ENCODE measurements at places on chromosomes 5 and 9.

- no peak for DNase-seq
Observed at GRCh38 chr5:62168506-62169281, 137.3 kb upstream of the KIF2A start.

DNA sequence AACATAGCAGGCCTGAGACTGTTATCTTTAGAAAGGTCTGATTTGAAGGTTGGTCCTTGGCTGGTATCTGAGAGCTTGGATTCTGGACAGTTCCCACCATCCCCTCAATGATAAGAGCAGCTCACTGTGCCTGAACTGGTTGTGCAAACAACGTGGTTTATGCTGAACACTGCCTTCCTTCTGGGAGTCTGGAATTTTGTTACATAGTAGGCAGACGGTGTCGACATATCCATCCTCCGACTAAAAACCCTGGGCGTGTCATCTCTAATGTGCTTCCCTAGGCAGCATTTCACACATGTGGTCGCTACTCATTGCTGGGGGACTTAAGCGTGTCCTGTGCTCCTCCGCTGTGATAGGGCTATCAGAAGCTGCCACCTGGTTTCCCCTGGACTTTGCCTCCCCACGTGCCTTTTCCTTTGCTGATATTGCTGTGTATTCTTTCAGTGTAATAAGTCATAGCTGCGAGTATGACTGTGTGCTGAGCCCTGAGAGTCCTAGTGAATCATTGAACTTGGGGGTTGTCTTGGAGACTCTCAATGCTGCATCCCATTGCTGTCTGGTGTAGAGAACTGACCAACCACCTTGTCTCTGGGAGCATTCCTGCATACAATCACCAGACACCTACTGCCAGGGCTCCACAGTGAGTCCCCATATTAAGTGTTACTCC, 119.1 kb upstream of the TBC1D2 start:
- no peak for DNase-seq

- DNase-seq, result no peak
Observed at GRCh38 chr5:79495311-79495710, 18.6 kb downstream of the HOMER1 start.

- peak; percentile 78 for DNase-seq
Observed at GRCh38 chr9:38182321-38182720, 113.3 kb upstream of the SHB start.

- no peak for DNase-seq
Observed at GRCh38 chr5:155091063-155091648, 77.6 kb downstream of the KIF4B start.

- DNase-seq, result no peak
Observed at GRCh38 chr9:122988141-122988540, 45.3 kb upstream of the GPR21 start.

- no peak for DNase-seq
Observed at GRCh38 chr5:174571662-174572397, 152.6 kb upstream of the MSX2 start.

DNA sequence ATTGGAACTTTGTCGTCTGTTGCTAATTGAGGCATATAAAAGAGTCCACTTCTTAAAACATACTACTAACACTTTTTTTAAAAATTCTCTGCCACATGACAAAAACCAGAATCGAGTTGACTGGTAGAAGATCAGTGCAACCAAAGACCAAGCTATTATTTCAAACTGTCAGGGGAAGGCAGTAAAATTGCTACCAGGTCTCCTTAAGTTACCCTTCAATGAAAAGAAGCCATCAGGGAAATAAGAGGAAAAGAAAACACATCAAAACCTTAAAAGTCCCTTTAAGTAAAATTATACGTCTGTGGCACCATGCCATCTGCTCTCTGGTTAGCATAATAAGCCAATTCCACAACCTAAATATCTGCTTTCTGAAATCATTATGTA, 9.6 kb downstream of the ZNF608 start:
- no peak for DNase-seq

DNA sequence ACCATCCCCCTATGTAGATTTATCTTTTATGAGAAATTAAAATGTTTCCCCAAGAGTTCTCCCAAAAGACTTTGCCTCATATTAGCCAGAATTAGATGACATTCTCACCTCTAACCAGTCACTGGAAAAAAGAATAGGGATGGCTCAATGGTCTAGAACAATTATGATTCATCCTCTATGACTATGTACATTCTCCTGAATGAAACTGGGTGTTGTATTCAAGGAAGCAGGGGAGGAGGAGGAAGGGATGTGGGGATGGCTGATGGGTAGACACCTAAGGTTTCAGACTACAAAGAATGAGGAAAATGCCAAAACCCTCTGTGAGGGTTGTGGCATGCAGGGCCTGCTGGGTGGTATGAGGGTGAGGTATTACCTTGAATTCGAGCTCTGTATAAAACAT, 49.5 kb upstream of the BRINP1 start:
- no peak for DNase-seq

DNA sequence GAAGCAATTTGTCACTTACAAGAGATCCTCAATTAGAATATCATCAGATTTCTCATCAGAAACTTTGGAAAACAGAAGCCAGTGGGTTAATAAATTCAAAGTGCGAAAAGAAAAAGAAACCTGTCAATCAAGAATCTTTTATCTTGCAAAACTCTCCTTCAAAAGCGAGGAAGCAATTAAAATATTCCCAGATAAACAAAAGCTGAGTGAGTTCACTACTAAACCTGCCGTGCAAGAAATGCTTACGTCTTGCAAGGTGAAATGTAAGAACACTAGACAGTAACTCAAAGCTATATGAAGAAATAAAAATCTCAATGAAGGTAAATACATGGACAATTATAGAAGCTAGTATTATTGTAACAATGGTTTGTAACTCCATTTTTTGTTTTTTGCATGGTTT, 62.8 kb upstream of the IL33 start:
- DNase-seq, result no peak

GRCh38 chr5:147893820-147894219, 12.5 kb downstream of the C5orf46 start:
- DNase-seq, result no peak

GRCh38 chr5:133485468-133485867, 126.9 kb downstream of the FSTL4 start:
- DNase-seq, result no peak

DNA sequence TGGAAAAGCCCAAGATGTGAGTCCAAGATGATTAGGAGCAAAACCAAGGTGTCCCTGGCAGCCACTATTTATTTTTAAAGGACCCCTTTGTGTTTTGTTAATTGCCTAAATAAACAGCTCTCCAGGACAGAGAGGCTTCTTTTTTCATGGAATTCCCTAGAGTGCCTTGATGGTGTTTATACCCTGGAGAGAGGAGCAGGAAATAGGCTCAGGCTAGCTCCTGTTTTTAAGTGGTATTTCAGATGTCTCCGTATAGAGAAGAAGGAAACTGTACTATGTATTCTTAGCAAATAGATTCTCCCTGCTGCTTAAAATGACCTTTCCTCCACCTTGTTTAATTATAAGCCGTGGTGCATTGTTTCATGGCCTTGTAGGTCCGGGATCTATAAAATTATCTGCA, 292.4 kb downstream of the CD180 start:
- DNase-seq, result no peak

GRCh38 chr5:122507581-122507980, 195.5 kb downstream of the SNCAIP start:
- DNase-seq, result no peak

DNA sequence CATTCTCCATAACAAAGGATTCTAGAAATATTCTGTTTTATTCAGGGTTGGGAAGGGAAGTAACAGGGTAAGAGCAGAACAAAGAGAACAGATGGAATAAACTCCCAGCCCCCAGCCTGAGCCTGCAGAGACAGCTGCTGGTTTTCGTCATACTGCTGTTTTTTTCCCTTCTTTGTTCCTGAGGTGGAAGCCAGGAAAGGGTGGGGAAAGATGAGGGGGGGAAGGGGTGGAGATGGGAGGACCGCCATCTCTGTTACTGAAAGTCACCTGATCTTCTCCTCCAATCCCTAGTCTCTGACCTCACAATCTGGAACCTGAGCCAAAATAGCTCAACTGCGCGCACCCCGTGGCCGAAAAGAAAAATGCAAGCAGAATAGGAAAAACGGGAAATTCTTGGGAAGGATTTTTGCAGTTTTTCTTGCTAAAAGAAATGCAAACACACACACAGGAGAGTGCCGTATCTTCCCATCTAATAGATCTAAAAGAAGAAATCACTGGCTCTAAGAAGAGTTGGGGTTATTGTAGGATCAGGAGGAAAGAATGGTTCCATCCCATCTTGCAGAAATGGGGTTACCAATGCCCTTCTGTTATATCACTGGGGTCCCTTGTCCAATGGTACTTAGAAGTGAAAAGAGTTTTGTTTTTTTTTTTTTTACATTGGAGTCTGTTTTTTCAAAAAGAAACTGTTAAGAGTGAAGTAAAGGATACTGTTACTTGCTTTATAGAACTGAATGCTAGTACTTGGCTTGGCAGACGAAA, 57.9 kb downstream of the DIAPH1 start:
- no peak for DNase-seq

DNA sequence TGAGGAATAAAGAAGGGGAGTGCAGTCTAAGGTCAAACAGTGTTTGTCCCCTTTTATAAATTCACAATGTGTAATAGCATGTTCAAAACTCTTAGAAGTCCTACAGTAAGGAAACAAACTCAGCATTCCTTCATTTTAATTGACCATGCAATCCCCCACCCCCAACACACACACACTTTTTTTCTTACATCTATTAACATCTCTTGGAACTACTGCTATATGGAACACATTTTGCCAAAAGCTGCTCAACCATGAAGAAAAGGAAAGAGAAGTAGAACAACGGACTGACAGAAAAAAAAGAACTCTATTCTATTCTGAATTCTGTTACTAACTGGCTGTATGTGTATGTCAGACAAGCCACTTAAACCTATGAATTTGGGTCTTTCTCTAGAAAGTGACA, 2.8 kb upstream of the CTNNAL1 start:
- no peak for DNase-seq

GRCh38 chr5:131148835-131149234, 16.2 kb downstream of the HINT1 start:
- DNase-seq, result no peak

Data from GM12865 (cell line).